ENCODE measurements at places on chromosomes 16 and 17.

- no peak for DNase-seq
Measured at GRCh38 chr17:21263376-21263775, 10.2 kb upstream of the NATD1 start.

DNA sequence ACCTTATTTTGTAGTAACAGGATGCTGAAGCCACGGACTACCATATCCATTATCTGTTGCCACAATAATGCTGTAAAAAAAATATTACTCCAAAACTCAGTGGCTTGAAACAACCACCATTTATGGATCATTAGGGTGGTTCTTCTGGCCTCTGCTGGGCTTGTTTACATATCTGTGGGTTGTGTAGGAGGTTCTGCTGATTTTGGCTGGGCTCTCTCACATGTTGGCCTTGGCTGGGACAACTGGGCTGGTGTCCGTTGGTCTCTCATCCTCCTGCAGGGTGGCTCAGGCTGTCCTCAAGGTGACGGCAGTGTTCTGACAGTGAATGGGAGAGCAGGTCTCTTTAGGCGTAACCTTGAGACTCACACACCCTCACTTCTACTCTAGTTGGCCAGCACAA is 76.0 kb downstream of the GPR139 start:
- no peak for DNase-seq

DNA sequence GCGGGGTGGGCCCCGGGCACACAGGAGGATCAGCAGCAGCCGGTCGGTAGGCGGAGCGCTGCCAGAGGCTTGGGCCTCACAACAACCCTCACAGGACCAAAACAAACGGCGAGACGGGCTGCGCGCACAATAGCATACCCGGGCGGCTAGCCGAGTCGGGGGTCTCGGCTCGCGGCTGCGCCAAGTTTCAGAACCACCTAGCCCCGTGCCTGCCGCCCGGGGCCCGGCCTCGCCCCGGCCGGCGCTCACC is 732 bp downstream of the ULK2 start:
- DNase-seq, result peak; percentile 29

- no peak for DNase-seq
Measured at GRCh38 chr16:4407543-4408322, 8.7 kb downstream of the CORO7 start.

DNA sequence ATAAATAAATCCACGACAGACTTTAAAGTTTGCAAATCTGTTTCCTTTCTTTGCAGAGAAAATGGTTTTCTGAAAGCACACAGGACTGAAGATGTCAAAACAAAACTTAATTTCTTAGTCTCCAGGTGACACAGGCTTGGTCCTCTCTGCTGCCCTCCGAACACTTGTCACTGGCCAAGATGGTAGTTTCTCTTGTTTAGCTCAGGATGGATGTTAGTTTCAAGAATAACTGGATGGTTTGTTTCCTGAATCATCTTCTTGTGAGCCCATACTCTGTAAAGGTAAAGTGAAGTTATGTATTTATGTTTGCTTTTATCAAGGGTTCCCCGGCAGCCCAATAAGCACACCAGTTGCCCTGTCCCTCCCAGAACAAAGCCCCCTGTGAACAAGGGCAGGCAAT is 9.9 kb upstream of the FLCN start:
- no peak for DNase-seq

DNA sequence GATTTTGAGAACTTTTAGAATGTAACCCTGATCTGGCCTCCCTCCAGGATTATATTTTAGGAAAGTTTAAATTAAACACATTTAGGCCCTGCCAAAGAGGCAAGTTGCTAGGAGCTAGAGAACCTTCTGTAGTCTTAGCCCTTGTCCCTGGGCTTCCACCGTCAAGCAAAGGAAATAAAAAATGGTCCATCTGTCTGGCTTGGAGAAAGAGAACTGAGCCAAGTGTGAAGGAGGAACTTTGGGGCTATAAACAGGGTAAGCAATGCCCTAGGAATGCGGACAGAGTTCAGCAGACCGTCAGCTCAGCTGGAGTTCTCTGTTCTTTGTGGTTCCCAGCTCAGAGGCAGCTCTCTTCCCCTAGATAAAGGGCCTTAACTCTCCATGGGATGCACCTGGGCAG is 29.6 kb downstream of the RCVRN start:
- peak; percentile 32 for DNase-seq

- DNase-seq, result no peak
Measured at GRCh38 chr17:28242791-28243190, 76.2 kb upstream of the TMEM97 start.

DNA sequence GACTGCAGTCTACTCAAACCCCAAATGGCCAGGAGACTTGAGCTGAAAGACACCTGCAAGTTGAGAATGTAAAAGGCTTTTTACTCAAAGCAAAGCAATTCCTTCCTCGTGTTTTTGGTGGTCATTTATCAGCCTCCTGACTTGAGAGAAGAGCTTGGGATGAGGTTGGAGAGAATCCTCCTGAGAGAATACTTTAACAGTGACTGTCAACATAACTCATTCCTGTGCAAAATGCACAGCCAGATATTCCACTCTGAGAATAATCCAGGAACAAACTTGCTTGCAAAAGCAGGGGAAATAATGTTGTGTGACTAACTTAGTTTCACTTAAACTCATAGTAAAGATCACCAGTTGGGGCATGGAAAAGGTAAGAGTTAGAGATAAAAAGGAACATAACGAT is 53.4 kb downstream of the SNTB2 start:
- peak; percentile 12 for DNase-seq

GRCh38 chr17:59311051-59311468 is 20.4 kb upstream of the YPEL2 start:
- peak; percentile 49 for DNase-seq

Data from brain microvascular endothelial cell (primary cell).